Liver (tissue), 10 donors: ENCODE measurements at places on chromosomes 4 and X.

- DNase-seq, result no peak
Measured at GRCh38 chr4:53122280-53123116, 243.4 kb downstream of the SCFD2 start.

DNA sequence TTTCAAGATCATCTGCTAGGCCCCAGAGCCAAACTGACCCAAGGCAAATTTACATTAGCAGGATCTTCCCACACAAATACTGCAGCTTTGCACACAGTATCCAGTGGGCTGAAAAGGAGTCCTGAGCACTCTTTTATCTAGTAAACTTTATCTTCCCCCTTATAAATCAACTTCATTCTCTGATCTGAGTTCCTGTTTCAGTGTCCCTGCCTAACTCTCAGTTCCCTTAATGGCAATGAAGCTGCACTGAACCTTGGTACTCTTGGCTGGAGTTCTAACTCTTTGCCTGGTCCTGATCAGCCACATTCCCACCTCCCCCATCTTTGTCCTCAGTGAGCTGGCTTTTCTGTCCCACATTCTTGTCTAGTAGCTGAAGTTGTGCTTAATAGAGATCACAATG, 37.4 kb downstream of the EDA2R start:
- no peak for DNase-seq

DNA sequence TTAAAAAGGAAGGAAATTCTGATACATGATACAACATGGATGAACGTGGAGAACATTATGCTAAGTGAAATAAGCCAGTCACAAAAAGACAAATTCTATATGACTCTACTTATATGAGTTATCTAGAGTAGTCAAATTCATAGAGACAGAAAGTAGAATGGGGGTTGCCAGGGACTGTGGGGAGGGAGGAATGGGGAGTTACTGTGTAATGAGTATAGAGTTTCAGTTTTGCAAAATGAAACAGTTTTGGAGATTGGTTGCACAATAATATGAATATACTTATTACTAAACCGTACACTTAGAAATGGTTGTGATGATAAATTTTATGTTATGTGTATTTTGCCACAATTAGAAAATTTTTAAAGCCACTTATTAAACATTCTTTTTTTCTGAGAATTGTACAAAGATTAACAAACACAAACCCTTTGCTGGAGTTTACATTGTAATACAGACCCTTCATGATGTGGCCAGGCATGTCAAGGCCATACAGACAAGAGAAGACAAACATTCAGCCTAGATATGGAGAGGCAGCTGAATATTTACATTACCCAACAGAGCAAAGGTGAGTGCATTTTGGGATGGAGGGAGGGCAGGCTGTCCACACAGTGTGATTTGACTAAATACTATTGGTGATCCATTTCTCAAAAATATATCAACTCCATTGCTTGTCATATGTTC, 21.2 kb upstream of the GPC3 start:
- DNase-seq, result no peak

DNA sequence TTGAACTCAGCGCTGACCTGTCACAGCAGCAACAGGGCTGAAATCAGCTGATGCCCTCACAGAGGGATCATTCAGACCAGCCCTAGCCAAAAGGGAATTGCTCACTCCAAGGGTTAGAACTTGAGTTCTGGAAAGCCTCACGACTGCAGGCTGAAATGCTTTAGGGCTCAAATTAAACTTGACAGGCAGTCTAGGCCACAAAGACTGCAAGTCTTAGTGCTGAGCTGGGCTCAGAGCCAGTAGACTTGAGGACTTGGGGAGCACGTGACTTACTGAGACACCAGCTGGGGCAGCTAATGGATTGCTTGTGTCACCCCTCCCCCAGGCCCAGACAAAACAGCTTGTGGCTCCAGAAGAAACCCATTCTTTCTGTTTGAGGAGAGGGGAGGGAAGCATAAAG, 119.0 kb upstream of the SLC6A14 start:
- no peak for DNase-seq

DNA sequence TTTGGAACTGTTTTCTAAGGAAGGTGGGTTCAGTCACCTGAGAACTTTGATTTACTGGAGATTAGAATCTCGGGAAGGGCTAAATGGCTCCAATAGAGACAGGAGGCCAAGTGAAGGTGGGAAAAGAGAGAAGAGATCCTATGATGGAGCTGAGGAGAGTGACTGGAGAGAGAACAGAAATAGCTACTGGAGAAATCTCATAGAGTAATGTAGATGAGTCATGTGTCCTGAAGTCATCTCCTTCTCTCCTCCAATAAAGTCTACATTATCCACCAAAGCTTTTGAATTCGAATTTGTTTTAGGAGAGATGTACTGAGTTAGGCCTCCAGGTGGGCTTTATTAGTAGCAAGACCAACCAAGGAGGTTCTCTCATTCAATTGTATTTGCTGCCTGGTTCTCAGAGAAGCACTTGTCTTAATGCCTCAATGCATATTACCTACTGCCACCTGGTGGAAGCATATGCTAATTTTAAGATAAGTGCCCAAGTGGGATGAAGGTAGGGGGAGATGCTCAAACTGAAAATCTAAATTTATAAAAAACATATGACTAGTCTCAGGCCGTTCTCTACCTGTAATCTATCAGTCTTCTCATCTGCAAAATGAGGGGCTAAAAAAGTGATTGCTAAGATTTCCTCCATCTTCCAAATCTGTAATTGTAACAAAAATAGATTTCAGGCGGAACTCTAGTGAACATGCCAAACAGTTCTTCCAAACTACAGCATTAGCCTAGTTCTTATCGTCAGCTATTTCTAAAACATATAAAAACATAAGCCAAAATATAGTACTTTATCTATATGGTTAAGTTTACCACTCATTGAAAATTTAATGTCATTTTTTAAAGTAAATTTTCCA, 24.4 kb downstream of the TXK start:
- DNase-seq, result no peak

GRCh38 chrX:96909291-96909690, 25.6 kb downstream of the RPA4 start:
- no peak for DNase-seq

DNA sequence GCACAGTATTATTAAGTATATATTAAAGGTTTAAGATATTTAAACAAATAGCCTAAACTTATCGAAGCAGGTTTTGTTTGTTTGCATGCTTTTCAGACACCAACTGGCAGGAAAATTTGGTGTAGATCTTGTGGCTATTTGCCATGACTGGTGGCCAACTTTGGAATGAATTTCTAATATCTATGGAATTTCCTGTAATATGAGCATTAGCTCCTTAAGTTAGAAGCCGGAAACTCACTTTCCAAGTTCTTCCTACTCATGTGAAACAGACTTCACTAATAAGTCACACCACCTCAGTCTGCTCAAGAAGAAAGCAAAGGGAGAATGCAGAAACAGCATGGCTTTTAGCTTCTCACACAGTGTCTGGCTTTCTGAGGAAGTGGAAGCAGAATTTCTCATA, 563.9 kb downstream of the GRXCR1 start:
- DNase-seq, result no peak

DNA sequence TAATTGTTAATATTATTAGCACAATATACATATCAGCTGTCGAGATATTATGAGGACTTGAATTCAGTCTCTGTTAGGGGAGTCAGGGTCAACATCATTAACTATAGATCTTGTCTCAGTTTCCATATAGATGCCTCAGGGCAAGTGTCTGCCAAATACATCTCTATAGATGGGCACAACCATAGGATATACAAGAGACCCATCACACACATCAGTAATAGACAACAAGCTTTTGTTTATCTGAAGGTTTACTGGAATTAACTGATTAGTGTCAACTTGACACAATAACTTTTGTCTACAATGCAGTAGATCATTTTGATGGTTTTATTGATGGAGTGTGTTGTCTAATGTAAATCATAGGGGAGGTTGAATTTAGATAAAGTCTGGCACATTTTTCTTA, 37.1 kb upstream of the PHOX2B start:
- DNase-seq, result no peak

DNA sequence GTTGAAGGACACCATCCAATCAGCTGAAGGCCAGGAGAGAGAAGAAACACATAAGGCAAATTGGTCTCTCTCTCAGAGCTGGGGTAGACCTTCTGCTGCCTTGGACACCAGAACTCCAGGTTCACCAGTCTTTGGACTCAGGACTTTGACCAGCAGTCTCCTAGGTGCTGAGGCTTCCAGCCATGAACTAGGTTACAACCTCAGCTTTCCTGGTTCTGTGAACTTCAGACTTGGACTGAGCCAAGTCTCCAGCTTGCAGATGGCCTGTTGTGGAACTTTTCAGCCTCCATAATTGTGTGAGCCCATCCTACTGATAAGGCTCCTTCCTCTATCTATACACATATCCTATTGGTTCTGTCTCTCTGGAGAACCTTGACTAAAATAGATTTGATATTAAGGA, 20.6 kb upstream of the BBS12 start:
- DNase-seq, result no peak

DNA sequence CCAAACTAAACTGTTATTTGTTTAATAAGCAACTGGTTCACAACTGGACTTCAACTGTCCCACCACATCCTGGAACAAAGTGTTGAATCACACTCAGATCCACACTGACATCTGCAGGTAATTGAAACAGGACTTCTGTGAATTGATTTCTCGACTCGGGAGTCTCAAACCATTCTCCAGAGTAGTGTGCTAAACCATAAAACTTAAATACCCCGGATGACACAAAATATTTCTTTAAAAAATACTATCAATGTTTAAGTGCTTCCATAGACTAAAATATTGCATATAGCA, 95.4 kb upstream of the PLAC1 start:
- no peak for DNase-seq

DNA sequence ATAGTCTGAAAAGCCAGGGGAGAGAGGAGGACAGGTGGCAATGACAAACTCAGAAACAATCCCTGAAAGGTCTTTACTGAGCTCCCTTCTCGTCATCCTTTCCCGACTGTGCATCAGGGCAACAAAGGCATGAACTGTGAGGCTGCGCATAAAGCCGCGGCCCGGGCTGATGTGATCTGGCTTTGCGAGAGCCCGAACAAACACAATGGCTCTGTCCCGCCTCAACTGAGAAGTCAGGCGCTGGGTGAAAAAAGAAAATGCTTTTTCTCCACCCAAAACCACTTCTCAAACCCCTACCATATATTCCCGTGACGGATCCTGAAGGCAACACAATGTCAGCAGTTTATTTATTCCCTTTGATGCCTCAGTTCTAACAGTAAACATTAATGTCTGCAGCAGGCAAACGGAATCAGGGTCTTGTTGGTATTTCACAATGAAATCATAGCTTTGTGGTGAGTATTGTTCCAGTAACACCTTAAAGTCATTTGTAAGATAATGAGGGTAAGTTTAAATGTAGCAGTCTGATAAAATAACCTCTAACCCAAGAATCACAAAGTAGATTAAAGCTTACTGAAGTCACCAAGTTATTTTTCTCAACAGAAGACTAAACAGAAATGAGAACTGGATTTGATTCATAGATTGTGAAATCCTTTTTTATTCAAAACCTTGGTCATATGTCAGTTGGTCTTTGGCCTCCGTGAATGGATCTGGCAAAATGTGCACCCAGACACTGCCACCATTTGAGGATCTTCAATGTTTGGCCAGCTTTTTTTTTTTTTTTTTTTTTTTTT, 67.4 kb downstream of the APBB2 start:
- no peak for DNase-seq
